ENCODE measurements at places on chromosomes 1 and 21. TPM values are rescaled to one million over a fixed set of nuclear protein-coding genes. Genes with fewer than 3 reads are reported as not detected.

The CTH gene
- 3.1 TPM for total RNA-seq

GRCh38 chr21:28865488-28866186 is 127.0 kb downstream of the LTN1 start:
- H3K4me3 ChIP-seq = no peak overlapping the region
- no peak overlapping the region for H3K27ac ChIP-seq
- no peaks in the 10 kb centered on the region for H3K27me3 ChIP-seq
- no peak for DNase-seq
- no peaks in the 10 kb centered on the region for H3K36me3 ChIP-seq

DNA sequence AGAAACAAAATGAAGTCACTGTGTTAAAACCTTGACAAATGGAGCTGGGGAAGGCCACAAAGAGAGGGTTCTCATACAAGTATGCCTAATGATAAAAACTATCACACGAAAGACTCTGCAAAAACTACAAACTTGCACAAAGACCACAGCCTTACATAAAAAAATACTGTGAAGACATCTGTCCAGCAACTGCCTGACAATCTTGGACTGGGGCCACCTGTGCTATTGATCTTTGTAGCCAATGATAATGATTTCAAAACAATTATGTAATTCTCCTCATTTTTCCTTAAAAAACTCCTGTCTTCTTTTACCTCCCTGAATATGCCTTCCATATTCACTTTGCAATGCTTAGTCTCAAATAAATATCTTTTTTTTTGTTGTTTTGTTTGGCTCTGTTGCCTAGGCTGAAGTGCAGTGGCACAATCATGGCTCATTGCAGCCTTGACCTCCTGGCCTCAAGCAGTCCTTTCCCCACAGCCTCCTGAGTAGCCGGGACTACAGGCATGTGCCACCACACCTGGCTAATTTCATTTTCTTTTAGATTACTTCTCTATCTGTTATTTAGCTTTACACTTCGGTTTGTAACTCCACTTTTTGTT is 79.4 kb upstream of the RHOU start:
- no peaks in the 10 kb centered on the region for H3K27me3 ChIP-seq
- DNase-seq = no peak
- no peaks in the 10 kb centered on the region for H3K36me3 ChIP-seq
- no peaks in the 10 kb centered on the region for H3K4me1 ChIP-seq
- no peak overlapping the region for H3K27ac ChIP-seq

GRCh38 chr1:218809625-218810024 is 364.1 kb upstream of the LYPLAL1 start:
- no peaks in the 10 kb centered on the region for H3K36me3 ChIP-seq
- DNase-seq = no peak
- H3K27ac ChIP-seq = no peak overlapping the region
- no peaks in the 10 kb centered on the region for H3K27me3 ChIP-seq
- peaks cover under 1% of the 10 kb centered on the region for H3K4me1 ChIP-seq
- no peak overlapping the region for H3K4me3 ChIP-seq

GRCh38 chr1:246428542-246429308 is 78.4 kb downstream of the SMYD3 start:
- H3K36me3 ChIP-seq = peaks cover 27% of the 10 kb centered on the region
- H3K4me1 ChIP-seq = peaks cover 72% of the 10 kb centered on the region
- no peaks in the 10 kb centered on the region for H3K27me3 ChIP-seq

- no peak for DNase-seq
- H3K36me3 ChIP-seq = no peaks in the 10 kb centered on the region
- peaks cover 19% of the 10 kb centered on the region for H3K4me1 ChIP-seq
Observed at GRCh38 chr1:212219679-212220463, 65.3 kb upstream of the PPP2R5A start.

DNA sequence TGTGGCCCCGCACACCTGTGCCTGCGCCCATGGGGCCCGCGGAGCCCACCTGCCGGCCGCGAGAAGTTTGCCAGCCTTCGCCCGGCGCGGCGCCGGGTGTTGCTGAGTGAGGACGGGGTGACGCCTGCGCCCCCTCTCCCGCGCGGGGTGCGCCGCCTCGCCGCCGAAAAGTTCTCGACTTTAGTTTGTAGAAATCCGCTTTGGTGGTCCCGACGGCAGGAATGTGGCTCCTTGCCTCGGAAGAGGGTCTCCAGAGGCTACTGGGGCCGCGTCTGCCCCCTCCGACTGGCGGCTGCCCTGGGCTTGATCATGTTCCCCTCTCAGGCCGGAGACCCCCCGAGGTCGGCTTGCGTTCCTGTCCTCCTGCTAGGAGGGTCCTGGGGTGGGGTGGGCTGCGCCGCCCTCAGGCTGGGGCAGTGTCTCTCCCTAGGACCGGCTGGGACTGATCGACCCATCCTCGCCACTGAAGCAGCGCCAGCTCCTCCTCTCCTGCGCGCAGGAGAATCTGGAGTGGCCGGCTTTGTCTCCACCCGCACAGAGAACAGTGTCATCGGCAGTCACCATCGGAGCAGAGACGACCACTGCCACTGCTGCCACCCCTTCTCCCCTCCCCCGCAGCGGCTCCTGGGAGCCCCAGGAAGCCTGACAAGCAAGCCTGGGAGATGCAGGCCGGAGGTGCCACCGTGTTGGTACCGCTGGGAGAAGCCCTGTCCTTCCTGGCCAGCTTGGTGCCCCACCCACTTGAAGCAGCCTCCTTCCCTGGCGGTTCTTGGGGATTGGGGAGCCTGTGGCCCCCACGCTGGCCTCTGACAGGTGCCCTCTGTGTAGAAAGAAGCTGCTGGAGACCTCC is 553 bp upstream of the SLC30A2 start:
- H3K27ac ChIP-seq = no peak overlapping the region
- peaks cover 63% of the 10 kb centered on the region for H3K27me3 ChIP-seq
- no peak overlapping the region for H3K4me3 ChIP-seq
- no peaks in the 10 kb centered on the region for H3K4me1 ChIP-seq
- no peaks in the 10 kb centered on the region for H3K36me3 ChIP-seq

The MEX3A gene
- 1.7 TPM for total RNA-seq

DNA sequence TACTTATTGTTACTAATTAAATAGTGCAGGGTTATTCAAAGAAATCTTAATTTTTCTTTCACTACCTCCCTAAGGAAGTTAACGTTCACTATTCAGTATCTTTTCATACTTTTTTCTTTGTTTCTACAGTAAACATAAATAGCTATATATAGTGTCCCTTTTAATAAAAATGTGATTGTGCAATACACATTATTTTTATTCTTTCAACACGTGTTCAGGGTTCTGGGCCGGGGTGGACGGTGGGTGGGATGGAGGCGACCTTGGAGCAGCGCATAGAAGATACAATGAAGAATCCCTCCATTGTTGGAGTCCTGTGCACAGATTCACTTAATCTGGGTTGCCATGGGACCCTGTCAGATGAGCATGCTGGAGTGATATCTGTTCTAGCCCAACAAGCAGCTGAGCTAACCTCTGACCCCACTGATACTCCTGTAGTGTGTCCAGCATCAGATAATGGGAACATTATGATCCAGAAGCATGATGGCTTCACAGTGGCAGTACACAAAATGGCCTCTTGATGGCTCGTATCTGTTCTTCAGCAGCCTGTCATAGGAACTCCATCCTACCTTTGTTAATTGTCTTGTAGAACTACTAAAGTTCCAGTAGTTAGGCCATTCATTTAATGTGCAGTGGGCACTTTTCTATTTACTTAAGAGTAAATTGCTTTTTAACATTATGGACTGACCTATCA is 155.9 kb upstream of the L1TD1 start:
- no peak overlapping the region for H3K4me3 ChIP-seq
- DNase-seq = no peak
- no peaks in the 10 kb centered on the region for H3K4me1 ChIP-seq
- H3K27ac ChIP-seq = no peak overlapping the region
- no peaks in the 10 kb centered on the region for H3K27me3 ChIP-seq

DNA sequence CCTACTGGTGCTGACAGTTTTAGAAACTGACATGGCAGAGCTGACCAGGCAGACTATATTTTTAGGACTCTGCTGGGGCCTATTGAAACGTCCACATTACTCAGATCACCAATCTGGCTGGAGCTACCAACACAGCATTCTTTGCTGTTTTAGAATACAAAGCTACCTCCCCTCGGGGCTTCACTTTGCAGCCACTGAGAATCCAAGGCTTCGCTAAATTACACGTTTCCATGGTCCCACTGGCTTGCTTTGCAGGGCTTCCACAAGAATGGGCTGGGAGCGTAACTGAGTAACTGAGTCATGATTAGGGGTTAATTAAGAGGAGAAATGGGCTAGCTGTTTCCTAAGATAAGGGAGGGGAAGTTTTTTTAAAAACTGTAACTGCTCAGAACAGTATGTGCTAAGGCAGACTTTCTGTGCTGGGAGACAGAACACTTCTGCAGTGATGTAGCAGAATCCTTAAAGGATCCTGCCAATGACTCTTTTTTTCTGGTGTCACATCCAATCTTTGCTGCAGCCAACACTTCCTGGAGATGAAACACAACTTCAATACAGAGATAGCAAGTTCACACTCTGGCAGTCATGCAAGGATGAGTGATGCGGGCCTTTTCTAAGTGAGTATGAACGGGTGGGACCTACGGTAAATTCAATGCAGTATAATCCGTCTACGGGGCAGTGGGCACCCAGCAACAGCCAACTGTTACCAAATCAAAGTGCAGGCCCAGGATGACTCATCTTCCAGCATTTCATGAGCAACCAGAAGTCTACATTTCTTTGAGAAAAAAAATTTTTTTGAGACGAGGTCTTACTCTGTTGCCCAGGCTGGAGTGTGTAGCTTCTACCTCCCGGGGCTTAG is 21.5 kb downstream of the NDUFS5 start:
- H3K27me3 ChIP-seq = no peaks in the 10 kb centered on the region
- H3K4me1 ChIP-seq = peaks cover 38% of the 10 kb centered on the region
- DNase-seq = peak; percentile 95
- peak overlapping the region; percentile 69 for H3K4me3 ChIP-seq

The ZP4 gene
- total RNA-seq = not detected

GRCh38 chr21:39489380-39489924 is 37.7 kb downstream of the SH3BGR start:
- no peak for DNase-seq
- peaks cover 4% of the 10 kb centered on the region for H3K4me1 ChIP-seq
- peaks cover 10% of the 10 kb centered on the region for H3K27me3 ChIP-seq

The LRRC53 gene
- not detected for total RNA-seq

The CD55 gene
- 25.8 TPM for total RNA-seq

GRCh38 chr1:194184425-194184824 is 998.0 kb upstream of the B3GALT2 start:
- no peaks in the 10 kb centered on the region for H3K27me3 ChIP-seq
- H3K4me3 ChIP-seq = no peak overlapping the region
- H3K4me1 ChIP-seq = no peaks in the 10 kb centered on the region
- no peak for DNase-seq

DNA sequence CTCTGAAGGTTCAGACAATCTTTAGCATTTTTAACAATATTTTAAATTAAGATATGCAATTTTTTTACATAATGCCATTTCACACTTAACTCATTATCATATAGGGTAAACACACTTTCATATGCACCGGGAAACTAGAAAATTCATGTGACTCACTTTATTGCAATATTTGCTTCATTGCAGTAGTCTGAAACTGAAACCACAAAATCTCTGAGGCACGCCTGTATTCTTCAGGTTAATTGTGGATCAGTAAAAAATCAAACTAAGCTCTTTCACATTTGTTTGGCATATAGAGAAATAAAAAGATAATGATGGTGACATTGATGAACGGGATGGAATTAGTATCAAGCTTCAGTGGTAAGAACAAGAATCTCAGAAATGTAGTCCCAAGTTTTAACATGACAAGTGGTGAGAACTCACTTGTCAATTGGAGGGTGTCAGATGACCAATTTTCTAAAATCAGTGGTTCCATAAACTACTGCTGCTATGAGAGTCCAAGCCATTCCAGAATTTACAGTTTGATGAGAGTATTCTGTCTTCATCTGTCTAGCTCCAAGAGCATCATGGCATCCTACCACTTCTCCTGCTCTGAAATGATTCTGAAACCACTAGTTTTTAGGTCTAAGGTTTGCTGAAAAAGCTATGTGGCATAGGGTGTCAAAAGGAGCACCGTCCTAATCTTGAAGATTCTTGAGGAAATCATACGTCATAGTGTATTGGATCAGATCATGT is 281.0 kb downstream of the PTPRC start:
- peak overlapping the region; percentile 89 for H3K27ac ChIP-seq
- peaks cover 71% of the 10 kb centered on the region for H3K4me1 ChIP-seq
- DNase-seq = no peak

DNA sequence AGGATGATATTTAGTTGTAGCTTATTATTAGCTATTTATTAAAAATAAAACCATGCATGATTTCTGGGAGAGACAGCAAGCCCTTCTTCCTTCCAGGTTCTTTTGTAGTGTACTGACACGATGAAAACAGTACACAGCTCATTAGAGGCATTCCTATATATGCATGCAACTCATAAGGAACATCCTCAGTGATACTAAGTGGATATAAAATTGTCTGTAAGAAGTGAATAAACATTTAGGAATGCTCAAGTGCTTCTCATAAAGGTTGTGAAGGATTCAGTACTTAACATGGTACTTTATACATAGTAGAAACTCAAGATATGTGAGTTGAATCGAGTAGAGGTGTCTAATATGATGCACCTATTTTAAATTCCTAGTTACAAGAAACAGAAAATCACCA is 287.7 kb downstream of the SDCCAG8 start:
- peaks cover 38% of the 10 kb centered on the region for H3K36me3 ChIP-seq
- H3K27ac ChIP-seq = no peak overlapping the region
- no peak overlapping the region for H3K4me3 ChIP-seq
- H3K4me1 ChIP-seq = peaks cover 32% of the 10 kb centered on the region

DNA sequence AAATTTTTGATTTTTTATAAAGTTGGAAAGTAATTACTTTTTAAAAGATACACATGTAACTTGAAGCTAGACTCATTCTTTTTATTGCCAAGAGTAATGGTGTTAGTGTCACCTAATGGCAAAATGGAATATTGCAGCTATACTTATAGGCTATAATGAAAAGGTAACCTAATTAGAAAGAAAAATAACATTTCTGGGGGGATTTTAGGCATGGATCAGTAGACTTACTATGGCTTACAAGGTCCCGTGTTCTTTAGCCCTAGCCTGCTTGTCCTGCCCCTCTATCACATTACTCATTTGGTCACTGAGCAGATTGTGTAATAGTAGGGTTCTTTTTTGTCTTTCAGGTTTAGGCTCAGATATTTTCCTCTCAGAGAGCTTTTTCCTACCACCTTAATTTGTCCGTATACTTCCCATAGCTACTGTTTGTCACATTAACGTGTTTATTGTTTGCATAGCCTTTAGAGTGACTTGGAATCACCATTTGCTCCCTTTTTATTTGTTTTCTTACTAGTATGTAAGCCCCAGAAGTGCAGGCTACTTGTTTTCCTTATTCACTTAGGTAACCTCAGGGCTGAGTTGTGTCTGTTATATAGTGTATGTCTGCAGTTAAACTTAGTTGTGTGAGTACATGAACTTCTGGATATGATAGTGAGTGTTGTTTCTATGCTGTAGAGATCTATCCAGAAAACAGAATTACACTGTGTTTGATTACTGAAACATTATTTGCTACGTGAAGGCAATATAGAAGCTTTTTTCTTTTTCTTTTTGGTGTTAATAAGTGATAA is 58.7 kb downstream of the RABGAP1L start:
- no peaks in the 10 kb centered on the region for H3K27me3 ChIP-seq
- peak; percentile 48 for DNase-seq
- H3K36me3 ChIP-seq = peaks cover 11% of the 10 kb centered on the region
- no peak overlapping the region for H3K27ac ChIP-seq
- no peak overlapping the region for H3K4me3 ChIP-seq
- H3K4me1 ChIP-seq = peaks cover 11% of the 10 kb centered on the region

GRCh38 chr1:116096013-116096618 is 15.1 kb upstream of the MAB21L3 start:
- H3K27ac ChIP-seq = no peak overlapping the region
- no peak for DNase-seq
- peaks cover 26% of the 10 kb centered on the region for H3K36me3 ChIP-seq
- no peaks in the 10 kb centered on the region for H3K27me3 ChIP-seq
- H3K4me3 ChIP-seq = no peak overlapping the region
